ENCODE measurements at places on chromosomes 1 and 21.

GRCh38 chr1:117587499-117588356 lies 18.1 kb upstream of the TENT5C start:
- DNase-seq: no peak

GRCh38 chr1:40825435-40825788 lies 36.8 kb downstream of the CITED4 start:
- no peak for DNase-seq

DNA sequence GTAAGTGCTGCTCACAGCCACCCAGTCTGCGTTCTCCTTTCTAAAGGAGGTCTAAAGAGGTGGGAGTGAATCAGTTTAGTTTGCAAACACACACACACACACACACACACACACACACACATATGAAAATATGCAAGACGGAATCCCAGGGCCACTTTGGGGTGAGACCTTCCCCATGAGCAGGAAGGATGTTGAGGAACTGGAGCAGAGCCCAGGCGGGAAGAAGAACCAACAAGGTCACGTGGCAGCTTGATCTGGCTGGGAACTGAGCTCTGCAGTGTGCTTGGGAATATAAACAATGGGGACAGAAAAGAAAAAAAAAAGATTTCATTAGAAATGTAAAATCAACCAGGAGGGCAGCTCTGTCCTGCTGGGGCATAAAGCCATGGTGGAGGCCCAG lies 32.6 kb downstream of the OR2G3 start:
- DNase-seq: no peak

GRCh38 chr1:106600626-106601025 lies 455.8 kb upstream of the PRMT6 start:
- no peak for DNase-seq

DNA sequence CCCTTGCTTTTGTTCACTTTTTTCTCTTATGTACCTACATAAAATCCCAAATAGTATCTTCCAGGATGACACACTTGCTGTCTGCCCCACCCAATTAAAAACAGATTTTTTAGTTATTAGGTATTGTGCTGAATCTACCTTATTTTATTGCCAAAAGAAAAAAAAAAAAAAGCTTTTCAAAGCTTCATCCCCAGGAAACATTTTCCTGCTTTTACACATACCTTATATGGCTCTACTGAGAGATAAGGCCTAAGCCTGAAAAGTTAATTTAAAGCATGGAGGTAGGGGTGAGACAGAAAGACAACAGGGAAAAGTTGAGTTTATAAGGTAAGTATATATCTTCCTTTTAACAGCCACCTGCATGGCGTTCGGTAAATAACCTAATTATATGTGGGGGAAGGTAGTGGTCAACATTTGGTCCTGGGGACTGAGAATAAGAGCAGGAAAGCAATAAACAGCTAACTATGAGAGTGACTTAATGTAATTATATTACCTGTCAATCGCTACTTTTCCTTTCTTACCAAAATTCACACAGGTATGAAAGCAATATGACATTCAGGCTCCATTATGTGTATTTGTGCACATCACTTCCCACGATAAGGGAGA lies 54.6 kb upstream of the BOLA1 start:
- DNase-seq: no peak

- no peak for DNase-seq
These were observed 18.9 kb upstream of the RGS7 start for GRCh38 chr1:241375886-241376285.

DNA sequence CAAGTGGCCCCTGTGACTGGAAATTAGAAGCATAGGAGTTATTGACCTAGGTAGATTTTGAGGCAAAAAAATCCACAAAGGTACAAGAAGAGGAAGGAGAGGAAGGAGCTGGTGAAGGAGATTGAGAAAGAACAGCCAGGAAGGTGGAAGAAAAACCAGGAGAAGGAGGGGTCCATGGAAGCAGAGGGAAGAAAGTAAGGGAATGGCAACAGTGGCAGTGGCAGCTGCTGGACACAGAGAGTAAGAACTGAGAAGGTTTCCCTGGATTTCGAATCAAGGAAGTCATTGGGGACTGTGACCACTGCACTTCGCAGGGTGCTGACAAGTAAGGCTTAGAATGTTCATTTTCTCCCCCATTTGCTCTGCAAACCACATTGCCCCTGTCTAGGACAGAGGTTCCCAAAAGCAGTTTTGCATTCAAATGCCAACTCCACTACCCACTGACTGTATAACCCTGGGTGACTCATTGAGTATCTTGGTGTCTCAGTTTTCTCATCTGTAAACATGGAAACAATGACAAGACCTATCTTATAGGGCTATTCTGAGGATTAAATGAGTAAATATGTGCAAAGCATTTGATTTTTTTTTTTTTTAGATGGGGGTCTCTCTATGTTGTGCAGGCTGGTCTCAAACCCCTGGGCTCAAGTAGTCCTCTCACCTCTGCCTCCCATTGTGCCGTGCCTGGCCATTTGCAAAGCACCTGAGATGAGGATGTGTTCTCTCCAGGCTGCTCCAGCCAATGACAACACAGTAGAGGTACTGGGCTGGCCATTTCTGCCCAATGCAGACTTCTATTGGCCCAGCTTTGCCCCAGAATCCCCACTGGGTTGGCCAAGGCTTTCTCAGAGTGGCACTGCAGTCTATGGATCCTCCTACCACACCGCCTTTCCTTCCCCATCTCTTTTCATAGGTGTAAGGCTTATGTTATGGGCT lies 9.3 kb upstream of the CAPN2 start:
- DNase-seq: no peak

DNA sequence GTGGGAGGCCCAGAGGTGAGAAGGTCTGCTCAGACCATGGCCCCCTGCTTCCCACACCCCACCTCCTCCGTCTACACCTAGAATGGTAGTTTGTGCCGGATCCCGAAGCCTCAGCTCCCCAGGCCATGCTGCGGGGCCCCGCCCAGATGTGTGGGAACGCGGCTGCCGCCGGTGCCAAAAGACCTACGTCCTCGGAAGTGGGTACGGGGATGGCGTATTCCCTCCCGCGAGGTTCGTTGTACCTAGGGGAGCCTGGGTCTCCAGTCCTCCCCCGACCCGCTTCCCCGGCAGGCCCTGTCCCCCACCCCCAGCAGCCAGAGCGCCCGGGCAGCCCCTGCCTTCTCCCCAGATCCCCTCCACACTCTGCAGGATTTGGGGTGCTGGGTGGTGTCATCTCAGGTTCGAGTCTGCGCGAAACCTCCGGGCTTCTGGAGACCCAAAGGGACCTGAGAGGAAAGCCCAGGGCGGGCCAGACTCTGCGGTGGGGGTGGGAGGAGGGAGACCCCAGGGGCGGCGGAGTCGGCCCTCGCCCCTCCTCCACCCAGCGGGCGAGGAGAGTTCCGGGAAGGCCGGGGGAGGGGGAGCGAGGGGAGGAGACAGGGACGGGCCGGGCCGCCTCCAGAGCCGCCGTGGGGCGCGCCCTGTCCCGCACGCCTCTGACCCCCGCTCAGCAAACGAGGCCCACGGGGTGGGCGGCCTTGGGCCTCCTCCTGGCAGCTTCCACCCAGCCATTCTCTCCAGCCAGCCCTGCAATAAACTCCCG lies 6.2 kb upstream of the PRDM16 start:
- peak; percentile 39 for DNase-seq

DNA sequence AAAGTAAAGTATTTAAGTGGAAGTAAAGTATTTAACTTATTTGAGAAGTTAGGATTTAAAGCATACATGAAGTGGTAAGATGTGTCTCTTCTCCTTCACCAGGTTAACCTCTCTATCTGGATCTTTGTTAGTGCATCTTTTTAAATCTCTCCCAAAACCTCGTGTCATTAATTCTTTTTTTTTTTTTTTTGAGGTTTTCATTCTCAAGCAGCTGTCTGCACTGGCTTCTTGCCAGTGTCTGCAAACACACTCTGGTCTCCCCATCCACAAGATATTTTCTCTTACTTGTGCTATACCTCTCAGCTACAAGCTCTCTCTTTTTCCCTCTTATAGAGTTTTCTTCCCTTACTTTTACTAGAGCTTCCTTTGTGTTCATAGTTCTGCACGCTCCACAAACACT lies 49.0 kb downstream of the CLDN17 start:
- DNase-seq: no peak

- no peak for DNase-seq
These were observed 105.3 kb downstream of the CACNA1E start for GRCh38 chr1:181588631-181589030.

DNA sequence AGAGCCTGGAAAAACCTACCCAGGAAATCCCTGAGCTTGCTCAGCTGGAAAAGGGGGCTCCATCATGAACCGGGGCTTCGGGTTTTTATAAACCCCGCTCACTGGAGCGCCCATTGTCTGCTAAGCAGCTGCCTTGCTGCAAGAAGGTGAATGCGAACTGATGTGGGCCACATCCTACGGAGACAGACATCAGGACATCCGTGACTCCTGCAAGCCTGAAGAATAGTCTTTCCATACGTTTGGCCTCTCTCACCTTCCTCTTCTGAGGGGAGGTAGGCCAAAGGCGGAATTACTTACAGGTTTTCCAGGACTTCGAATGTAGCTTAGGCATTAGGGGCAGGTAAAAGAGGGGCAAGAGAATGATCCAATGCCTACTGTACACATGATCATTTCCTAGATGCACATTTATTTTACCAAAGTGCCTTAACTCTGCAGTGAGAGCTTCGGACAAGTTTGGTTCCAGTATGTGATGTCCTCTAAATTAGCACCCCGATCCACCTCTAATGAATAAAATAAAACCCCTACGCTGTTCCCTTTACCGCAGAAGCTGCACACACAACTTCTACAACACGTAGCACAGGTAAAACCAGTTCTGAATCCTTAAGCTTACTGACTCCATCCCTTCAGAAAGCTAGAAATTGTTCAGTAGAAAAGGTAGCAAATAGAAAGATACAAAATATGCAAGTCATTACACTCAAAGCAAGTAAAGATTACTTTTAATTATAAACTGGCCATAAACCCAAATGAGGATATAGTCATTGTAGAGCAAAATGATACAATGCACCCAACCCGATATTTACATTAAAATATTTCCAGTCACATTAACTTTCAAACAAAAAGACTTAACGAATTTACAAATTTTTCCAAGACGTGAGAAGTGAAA lies 866 bp upstream of the SORT1 start:
- no peak for DNase-seq

- DNase-seq: no peak
These were observed 95.3 kb upstream of the ACTRT2 start for GRCh38 chr1:2925918-2926317.

- DNase-seq: no peak
These were observed 10.2 kb downstream of the JAK1 start for GRCh38 chr1:64956010-64956640.

- DNase-seq: no peak
These were observed 43.8 kb downstream of the HHAT start for GRCh38 chr1:210372491-210372890.

- DNase-seq: no peak
These were observed 13.3 kb downstream of the C1orf162 start for GRCh38 chr1:111487133-111487532.

DNA sequence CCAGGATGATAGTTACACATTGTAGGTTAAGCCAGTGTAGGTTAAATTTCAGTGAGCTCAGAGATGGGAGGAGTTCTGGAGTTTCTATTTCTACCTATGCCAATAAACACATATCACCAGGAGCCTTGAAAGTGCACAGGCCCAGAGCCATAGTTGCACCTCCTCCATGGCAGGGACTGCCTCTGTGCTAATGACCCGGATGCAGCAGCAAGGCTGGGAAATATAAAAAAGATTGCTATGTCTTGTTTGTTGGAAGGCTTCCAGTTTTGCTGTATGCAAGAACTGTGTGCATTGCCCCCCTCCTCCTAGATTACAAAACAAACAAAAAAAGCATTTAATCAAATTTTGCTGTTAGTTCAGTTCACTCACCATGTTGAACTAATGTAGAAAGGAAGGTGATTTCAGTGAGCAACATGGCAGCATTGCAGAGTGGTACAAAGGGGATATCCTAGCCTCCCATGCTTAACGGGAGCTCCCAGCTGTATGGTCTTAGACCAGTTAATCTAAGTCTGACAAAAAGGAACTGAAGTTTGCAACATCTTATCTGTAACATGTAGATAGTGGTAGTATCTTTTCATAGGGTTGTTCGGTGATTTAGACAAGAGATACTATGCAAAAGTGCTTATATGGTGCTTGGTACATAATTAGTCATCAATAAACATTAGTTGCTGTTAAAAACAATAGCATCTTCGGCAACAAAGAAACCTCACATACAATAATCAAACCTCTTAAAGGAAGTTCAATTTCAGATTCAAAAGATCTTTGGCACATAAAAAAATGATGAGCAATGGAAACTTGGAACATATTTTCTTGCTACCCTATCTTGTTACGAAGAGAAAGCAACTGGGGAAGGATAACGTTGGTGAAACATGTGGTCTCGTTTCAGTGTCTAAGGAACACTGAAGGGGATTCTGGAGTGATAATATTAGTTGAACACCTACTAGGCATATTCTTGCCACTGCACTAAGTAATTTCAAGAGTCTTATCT lies 309.5 kb downstream of the ASTN1 start:
- no peak for DNase-seq

DNA sequence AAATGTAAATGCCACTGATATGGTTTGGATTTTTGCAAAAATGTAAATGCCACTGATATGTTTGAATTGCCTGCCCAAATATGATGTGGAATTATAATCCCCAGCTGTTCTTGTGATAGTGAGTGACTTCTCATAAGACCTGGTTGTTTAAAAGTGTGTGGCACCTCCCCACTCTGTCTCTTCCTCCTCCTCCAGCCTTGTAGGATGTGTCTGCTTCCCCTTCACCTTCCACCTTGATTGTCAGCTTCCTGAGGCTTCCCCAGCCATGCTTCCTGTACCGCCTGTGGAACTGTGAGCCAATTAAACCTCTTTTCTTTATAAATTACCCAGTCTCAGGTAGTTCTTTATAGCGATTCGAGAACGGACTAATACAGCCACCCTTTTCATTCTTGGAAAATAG lies 1.3 kb upstream of the CCT8 start:
- no peak for DNase-seq

DNA sequence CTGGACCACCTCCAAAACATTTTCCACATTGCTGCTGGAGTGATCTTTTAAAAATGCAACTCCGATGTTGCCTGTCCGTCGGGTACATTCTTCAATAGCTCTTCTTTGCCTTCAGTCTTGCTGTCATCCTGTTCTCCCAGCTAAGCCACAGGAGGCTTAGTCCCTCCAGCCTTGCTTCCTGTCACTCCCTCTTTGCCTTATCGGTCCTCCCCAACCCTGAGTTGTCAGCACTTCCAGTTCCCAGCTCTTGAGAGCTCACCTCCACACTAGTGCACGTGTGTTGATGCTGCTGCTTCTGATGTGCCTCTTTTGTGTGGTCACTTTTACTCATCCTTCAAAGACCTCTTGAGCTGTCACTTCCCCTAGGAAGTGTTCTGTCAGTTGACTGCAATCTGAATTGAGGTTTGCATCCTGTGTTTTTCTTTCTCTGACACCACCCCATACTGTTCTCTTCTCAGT lies 15.3 kb downstream of the UCK2 start:
- no peak for DNase-seq

GRCh38 chr1:244044423-244044822 lies 6.7 kb upstream of the ZBTB18 start:
- no peak for DNase-seq
